Esophagus muscularis mucosa (tissue), 4 donors: ENCODE measurements at places on chromosomes 4 and X.

DNA sequence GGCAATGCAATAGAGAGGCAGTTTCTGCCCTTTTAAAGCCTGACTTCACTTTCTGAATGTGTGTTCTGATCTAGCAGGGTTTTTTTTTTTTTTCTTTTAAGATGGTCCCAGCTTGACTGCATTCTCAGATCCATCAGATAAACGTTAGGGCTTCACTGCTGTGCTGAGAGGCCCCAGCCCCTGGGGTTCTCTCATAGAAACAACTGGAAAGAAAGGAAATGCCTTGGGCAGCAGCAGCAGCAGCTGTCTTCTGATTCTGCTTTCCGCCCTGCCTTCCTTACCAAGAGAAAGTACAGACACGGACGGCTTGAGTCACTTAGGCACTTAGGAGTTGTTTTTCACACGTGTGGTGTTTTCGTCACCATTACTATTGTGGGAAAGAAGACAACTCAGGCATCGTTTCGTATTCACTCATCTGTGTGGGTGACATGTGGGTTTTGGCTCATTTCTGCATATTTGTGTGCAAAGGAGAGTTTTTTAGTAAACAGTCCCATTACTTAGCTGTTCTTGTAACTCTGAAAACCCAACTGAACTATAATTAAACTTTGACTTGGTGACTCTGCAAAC, 172.0 kb downstream of the PTTG2 start:
- H3K4me1 ChIP-seq = peaks cover 46% of the 10 kb centered on the region
- H3K27me3 ChIP-seq = no peaks in the 10 kb centered on the region
- peak overlapping the region; percentile 27 for H3K27ac ChIP-seq
- DNase-seq = no peak

GRCh38 chr4:89193843-89194242, 82.5 kb downstream of the TIGD2 start:
- DNase-seq = no peak
- H3K4me3 ChIP-seq = no peak overlapping the region

GRCh38 chr4:114161809-114162208, 182.4 kb upstream of the ARSJ start:
- no peaks in the 10 kb centered on the region for H3K27me3 ChIP-seq
- H3K4me3 ChIP-seq = no peak overlapping the region
- no peak for DNase-seq
- no peaks in the 10 kb centered on the region for H3K36me3 ChIP-seq
- H3K4me1 ChIP-seq = no peaks in the 10 kb centered on the region

DNA sequence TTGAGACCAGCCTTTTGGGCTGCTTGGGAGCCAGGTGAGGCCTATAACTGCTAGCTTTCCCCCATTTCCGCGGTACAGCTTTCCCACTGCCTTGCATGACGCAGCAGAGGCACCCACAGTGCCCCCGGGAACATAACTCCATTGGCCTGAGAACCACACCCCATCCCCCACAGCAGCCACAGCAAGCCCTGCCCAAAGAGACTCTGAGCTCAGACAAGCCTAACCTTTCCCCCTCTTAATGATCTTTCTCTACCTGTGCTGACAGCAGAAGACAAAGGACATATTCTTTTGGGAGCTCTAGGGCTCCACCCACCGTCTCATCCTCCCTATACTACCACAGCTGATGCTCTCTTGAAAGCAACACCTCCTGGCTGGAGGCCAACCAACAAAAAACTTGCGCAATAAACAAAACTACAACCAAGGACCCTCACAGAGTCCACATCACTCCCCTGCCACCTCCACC, 114.8 kb downstream of the FANCB start:
- no peak overlapping the region for H3K27ac ChIP-seq
- H3K27me3 ChIP-seq = no peaks in the 10 kb centered on the region
- no peak overlapping the region for H3K4me3 ChIP-seq
- no peaks in the 10 kb centered on the region for H3K36me3 ChIP-seq
- no peak for DNase-seq

GRCh38 chr4:60365176-60365575, 835.0 kb upstream of the ADGRL3 start:
- no peaks in the 10 kb centered on the region for H3K36me3 ChIP-seq
- H3K4me3 ChIP-seq = no peak overlapping the region
- DNase-seq = no peak
- no peak overlapping the region for H3K27ac ChIP-seq
- H3K4me1 ChIP-seq = no peaks in the 10 kb centered on the region

GRCh38 chr4:153646261-153646660, 37.8 kb upstream of the TLR2 start:
- DNase-seq = no peak
- no peaks in the 10 kb centered on the region for H3K27me3 ChIP-seq
- H3K4me1 ChIP-seq = no peaks in the 10 kb centered on the region
- no peak overlapping the region for H3K27ac ChIP-seq
- no peaks in the 10 kb centered on the region for H3K36me3 ChIP-seq

DNA sequence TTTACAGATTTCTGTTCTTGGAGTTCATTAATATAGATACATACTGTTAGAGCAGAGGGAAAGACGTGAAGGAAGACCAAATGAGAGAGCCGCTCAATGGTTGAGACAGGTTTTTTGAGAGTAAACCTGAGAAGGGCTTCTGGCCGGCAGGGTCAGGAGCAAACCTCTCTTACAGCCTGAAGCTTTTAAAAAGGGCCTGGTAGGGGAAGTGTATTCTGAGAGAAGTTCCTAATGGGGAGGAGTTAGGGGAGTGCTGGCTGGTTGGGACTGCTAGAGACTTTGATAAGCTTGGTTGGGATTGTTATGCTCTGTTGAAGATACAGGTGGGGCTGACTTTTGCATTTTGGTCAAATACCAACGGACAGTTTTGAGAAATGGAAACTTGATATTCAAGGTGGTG, 186.8 kb upstream of the PABPC4L start:
- H3K36me3 ChIP-seq = no peaks in the 10 kb centered on the region
- no peak overlapping the region for H3K4me3 ChIP-seq

- no peak for DNase-seq
- H3K27me3 ChIP-seq = no peaks in the 10 kb centered on the region
- H3K4me3 ChIP-seq = no peak overlapping the region
- H3K36me3 ChIP-seq = no peaks in the 10 kb centered on the region
- no peaks in the 10 kb centered on the region for H3K4me1 ChIP-seq
Measured at GRCh38 chrX:74656079-74656745, 41.8 kb upstream of the RLIM start.

DNA sequence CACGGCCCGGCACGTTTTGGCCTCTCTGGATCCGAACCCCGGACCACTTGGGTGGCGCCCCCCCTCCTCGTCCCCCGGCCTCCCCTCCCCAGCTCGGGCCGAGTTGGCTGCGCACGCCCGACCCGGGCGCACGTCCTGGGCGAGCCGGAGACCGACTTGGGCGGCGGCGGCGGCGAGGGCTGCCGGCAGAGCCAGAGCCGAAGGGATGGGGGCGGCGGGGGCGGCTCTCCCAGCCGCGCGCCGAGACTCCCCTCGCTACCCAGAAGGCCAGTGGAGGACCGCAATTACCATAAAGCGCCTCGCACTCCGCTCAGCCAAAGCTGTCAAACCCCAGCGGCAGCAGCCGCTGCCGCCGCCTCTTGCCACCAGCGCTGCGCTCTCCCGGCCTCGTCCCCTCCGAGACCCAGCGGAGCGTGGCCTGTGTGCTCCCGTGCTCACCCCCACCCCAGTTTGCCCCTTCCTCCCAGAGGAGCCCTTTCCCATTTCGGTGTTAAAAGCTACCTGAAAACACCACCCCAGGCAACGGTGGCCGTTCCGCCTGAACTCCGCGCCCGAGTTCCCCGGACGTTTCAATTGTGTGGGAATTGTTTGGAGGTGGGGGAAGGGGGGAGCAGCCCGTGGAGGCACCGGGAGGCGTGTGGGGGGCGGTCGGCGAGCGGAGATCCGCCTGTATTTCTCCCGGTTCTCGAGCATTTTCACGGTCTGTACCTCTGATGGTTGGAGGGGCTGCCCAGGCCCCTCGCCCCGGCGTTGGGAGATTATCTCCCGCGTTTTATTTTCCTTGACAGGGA, 701 bp upstream of the BCOR start:
- DNase-seq = no peak
- H3K4me1 ChIP-seq = peaks cover 91% of the 10 kb centered on the region
- peak overlapping the region; percentile 72 for H3K4me3 ChIP-seq
- H3K27me3 ChIP-seq = peaks cover 36% of the 10 kb centered on the region
- peak overlapping the region; percentile 91 for H3K27ac ChIP-seq
- H3K36me3 ChIP-seq = no peaks in the 10 kb centered on the region

- H3K4me3 ChIP-seq = peak overlapping the region; percentile 54
- no peaks in the 10 kb centered on the region for H3K4me1 ChIP-seq
- no peak for DNase-seq
- no peaks in the 10 kb centered on the region for H3K36me3 ChIP-seq
- no peaks in the 10 kb centered on the region for H3K27me3 ChIP-seq
- peak overlapping the region; percentile 63 for H3K27ac ChIP-seq
Measured at GRCh38 chrX:3345281-3346191, 916 bp downstream of the MXRA5 start.

GRCh38 chr4:169054879-169055278, 44.8 kb upstream of the CBR4 start:
- no peaks in the 10 kb centered on the region for H3K27me3 ChIP-seq
- no peak for DNase-seq
- H3K36me3 ChIP-seq = no peaks in the 10 kb centered on the region
- no peak overlapping the region for H3K27ac ChIP-seq
- H3K4me3 ChIP-seq = no peak overlapping the region
- H3K4me1 ChIP-seq = peaks cover 34% of the 10 kb centered on the region

DNA sequence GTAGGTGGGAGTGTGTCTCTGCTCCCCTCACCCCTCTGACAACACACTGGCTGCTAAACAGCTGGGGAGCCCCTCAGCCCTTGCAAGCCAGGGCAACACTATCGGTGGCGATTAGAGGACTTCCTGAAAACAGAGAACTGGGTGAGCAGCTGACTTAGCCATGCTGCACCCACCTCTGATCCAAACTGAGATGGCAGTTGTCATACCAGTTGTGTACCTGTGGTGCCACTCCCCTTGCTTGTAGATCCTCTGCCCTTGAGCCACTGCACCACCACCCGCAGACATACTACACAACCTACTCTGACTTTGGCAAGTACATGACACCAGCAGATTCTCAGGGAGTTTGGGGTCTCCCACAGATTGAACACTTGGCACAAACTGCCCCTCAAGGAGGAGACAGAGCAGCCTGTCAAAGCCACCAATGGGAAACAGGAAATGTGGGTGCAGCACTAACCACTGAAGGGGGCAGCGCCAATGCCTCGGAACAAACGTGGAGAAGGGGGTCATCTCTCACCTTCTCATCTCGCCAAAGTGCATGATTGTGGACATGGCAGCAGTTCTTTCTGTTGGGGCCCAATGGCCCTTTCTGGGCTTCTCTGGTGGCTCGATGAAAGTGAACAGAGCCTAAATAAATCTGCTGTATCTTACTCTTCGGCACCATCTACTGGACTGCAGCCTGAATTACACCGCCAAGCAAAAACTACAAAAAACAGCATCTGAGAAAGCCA, 119.8 kb downstream of the NEK1 start:
- no peak for DNase-seq
- no peaks in the 10 kb centered on the region for H3K4me1 ChIP-seq
- H3K36me3 ChIP-seq = no peaks in the 10 kb centered on the region
- H3K27me3 ChIP-seq = no peaks in the 10 kb centered on the region

DNA sequence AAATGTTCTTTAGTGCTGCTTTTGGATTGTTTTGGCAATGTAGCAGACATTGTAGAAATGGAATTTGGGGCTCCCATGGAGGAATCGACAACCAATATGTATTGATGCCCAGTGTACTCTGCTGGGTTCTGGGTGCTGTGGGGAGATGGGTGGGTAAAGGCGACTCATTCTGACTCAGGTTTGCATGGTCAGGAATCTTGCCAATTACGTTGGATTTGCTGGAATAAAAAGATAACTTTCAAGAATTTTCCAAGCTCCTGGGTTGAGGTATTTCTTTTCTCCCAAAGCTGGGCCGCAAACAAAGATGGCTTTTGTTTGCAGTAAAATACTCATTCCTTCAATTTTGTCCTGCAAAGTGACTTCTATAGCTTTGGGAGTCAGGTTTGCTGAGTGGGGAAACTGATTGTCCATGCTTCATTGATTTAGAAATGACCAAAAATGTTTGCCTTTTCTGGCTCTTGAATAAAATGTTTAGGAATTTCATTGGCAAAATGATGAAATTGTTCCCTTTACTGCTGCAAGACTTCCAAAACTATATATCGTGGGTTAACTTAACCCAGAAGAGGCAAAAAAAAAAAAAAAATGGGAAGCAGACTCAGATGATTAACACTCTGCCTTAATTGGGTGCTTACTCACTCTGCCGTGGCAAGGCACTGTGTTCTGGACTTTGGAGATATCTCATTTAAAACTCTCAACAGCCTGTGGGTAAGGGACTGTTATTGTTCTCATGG, 57.0 kb downstream of the RTL9 start:
- no peaks in the 10 kb centered on the region for H3K36me3 ChIP-seq
- no peaks in the 10 kb centered on the region for H3K27me3 ChIP-seq
- no peak overlapping the region for H3K4me3 ChIP-seq
- no peaks in the 10 kb centered on the region for H3K4me1 ChIP-seq

DNA sequence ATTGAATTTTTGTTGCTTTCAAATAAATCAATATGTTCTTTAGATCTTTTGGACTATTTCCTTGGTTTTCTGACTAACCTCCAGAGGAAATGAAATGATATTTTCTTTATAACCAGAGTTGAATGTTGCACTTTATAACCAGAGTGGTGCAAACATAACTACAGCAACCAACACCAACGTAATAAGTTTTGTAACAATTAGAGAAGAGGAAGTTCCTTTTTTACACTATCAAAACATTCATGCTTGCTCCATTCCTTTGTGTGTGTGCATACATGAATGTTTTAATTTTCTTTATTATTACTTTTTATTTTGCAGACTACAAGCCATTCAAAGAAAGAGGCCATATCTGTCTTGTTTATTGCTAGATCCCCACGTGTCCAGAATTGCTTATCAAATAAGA, 193.0 kb upstream of the PPP3CA start:
- H3K4me1 ChIP-seq = no peaks in the 10 kb centered on the region
- no peak overlapping the region for H3K4me3 ChIP-seq
- no peak overlapping the region for H3K27ac ChIP-seq
- no peak for DNase-seq

DNA sequence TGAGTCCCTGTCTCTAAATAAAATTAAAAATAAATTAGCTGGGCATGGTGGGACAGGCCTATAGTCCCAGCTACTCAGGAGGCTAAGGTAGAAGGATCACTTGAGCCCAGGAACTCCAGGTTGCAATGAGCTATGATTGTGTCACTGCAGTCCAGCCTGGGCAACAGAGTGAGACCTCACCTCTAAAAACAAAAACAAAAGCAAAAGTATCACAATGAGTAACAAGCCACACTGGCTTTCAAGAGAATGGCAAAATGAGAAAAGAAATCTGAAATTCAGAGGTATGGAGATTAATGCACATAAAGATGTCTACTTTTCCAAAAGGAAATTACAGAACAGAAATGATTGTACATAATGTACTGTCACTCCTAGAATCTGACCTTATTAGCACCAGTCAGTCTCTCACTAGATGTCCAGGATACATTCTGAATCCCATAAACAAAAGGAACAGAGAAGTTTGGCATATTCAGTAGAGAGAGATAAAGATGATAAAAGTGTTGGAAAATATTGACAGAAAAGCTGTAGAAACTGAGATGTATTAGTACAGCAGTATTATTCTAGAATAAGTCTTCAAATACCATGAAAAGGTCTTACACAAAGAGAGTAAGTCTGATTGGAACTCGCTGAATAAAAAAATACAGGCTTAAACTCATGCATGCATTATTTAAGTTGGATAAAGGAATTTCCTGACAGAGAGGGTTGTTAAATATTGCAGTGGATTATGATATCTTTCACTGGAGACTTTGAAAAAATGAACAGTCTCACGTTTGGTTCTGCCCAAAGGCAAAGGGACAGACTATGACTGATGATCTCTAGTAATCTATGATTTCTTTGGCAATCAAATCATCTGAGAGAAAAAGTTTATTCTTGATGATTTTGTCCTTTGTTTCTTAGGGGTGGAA, 102.5 kb downstream of the SH3RF1 start:
- no peak overlapping the region for H3K4me3 ChIP-seq
- peaks cover 12% of the 10 kb centered on the region for H3K4me1 ChIP-seq
- no peak overlapping the region for H3K27ac ChIP-seq
- DNase-seq = no peak
